ENCODE measurements at places on chromosomes 1 and 21. TPM values are rescaled to one million over a fixed set of nuclear protein-coding genes. Genes with fewer than 3 reads are reported as not detected.

Gene GUCA2B
- not detected for total RNA-seq

Gene RNU1-1
- 5,329 TPM for total RNA-seq

Gene SOAT1
- total RNA-seq: 15.9 TPM

Gene RNF220
- 60.1 TPM for total RNA-seq

Gene PLPPR4
- not detected for total RNA-seq

Gene SAMSN1
- total RNA-seq: 6.5 TPM

Gene F5
- total RNA-seq: not detected

Gene MFAP2
- 19.5 TPM for total RNA-seq

Gene SMIM11
- 7.5 TPM for total RNA-seq

Gene SYT6
- not detected for total RNA-seq

Gene MYOM3
- 0.09 TPM for total RNA-seq

Gene FCMR
- total RNA-seq: not detected

Gene RGS8
- not detected for total RNA-seq

Gene SYCP1
- total RNA-seq: not detected

Gene DR1
- total RNA-seq: 37.5 TPM

Gene DIO1
- total RNA-seq: not detected

Gene MROH7
- total RNA-seq: 0.28 TPM

Gene KRTAP19-3
- not detected for total RNA-seq

Gene NCMAP
- total RNA-seq: not detected

Gene NBL1
- 47.3 TPM for total RNA-seq

Gene HECTD3
- 27.3 TPM for total RNA-seq

Gene RUNX3
- total RNA-seq: under 0.01 TPM

Gene AIRE
- total RNA-seq: under 0.01 TPM

Gene RBM11
- not detected for total RNA-seq

Gene PLA2G5
- total RNA-seq: 0.63 TPM

Gene FCRL1
- total RNA-seq: not detected

Gene GOLT1A
- total RNA-seq: 0.09 TPM

Gene RXFP4
- not detected for total RNA-seq

Gene SLAMF6
- not detected for total RNA-seq

Gene TAS1R3
- 0.19 TPM for total RNA-seq

Gene SYT11
- total RNA-seq: 29.9 TPM

Gene KPRP
- not detected for total RNA-seq

Gene FCGR3B
- 0.19 TPM for total RNA-seq

Gene OR2L8
- not detected for total RNA-seq

Gene GBP7
- total RNA-seq: not detected

Gene PTPRF
- total RNA-seq: 266 TPM

Gene BGLAP
- 0.27 TPM for total RNA-seq

Gene CHODL
- total RNA-seq: not detected

Gene SLAMF9
- not detected for total RNA-seq

Gene LRRC38
- total RNA-seq: not detected

Gene CDK11A
- total RNA-seq: 16.8 TPM

Gene REN
- total RNA-seq: not detected

Gene KAZN
- total RNA-seq: 2.0 TPM

Gene TAS1R1
- total RNA-seq: not detected

Gene G0S2
- 14.4 TPM for total RNA-seq

Gene NPR1
- 12.0 TPM for total RNA-seq

Gene NR5A2
- 35.0 TPM for total RNA-seq

Data from endothelial cell of coronary artery (primary cell).